ENCODE measurements at places on chromosomes 2 and 18.

DNA sequence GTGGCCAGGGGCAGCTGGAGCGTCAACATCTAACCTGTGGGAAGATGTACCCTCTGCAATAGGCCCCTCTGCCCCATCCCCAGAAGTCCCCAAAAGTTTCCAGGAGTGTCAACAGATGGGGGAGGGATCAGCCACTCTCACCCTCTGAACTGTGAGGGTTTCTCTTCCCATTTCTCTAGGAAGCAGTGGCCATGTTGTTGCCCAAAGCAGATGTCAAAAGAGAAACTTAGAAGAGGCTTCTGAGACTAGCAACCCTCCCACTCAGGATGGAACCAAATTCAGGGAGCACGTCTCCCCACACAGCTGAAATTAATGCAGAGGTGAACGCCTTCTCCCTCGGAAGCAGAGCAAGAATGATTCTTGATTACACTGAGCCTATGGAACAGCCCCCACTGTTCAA lies 70.3 kb downstream of the ARL4C start:
- DNase-seq, result no peak

- DNase-seq, result no peak
Observed at GRCh38 chr2:15944325-15945017, 4.1 kb downstream of the MYCN start.

- no peak for DNase-seq
Observed at GRCh38 chr2:135635212-135635835, 104.0 kb downstream of the R3HDM1 start.

DNA sequence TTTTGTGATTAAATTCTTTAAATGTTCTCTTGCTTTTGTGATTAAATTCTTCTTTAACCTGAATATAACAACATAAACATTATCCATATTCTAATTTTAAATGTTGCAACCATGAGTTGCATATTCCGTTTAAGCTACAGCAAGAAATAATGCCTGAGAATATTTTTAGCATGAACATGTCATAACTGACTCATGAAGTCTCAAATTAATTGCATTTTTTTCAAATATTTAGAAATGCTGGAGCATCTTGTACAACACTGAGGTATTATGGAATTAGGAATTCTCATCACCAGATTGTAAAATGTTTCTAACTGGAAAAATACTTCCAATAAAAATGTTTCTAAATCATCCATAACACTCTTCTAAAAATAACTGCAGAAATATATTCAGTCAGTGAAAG lies 14.7 kb downstream of the ROCK2 start:
- no peak for DNase-seq

GRCh38 chr2:10913501-10914271 lies 2.0 kb downstream of the KCNF1 start:
- no peak for DNase-seq

GRCh38 chr2:190477661-190478454 lies 56.7 kb downstream of the NEMP2 start:
- no peak for DNase-seq

GRCh38 chr2:8080063-8080462 lies 601.8 kb upstream of the ID2 start:
- no peak for DNase-seq

DNA sequence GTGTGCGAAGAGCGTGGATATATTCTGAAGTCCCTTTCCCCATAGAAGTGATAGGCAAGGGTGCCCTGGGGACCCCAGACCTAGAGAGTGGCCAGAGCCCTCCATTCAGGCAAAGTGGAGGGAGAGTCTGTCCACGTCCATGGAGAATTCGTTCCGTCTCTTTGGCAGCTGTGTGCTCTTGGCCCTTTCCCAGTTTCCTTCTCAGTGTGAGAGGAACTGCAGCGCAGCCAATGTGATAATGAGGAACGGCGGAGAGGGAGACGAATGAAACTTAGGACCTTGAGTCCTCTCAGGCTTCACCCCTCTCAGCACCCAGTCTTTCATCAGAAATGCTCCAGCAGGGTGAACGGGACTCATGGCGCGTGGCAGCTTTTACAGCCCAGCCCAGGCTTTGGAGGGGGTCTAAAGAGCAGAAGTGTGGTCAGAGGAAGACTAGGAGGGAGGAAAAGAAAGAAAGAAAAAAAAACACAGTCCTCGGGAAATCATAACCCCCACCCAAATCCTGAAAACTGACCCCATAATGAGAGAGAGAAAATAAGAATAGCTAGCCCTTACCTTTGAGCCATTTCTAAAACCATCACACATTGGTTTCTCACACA lies 95.0 kb upstream of the RIOK3 start:
- no peak for DNase-seq

GRCh38 chr2:8096484-8096883 lies 585.4 kb upstream of the ID2 start:
- DNase-seq, result no peak

DNA sequence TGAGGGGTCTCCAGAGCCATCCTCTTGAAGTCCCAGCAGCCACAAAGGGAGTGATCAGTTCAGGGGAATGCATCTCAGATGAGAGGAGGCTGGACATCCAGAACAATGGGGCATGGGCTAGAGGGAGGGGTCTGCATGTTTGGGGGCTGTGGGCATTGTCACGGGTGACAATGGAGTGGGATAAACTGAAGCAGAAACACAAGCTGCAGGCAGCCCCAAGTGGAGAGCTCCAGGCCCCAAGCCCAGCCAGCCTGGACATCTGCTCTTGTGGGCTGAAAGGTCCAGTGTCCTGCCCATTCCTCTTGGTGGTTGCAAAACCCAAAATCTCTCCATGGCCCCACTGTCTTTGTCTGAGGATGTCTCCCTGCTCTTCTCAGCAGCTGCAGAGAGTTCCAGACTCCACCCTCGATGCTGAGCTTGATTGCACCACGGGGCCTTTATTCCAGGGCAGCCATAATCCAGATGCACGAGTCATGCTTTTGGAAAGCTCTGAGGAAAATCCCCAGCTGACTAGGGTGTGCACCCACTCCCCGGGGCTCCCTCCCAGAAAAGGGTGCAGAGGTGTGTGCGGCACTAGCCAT lies 149.4 kb downstream of the TNS1 start:
- DNase-seq, result no peak

DNA sequence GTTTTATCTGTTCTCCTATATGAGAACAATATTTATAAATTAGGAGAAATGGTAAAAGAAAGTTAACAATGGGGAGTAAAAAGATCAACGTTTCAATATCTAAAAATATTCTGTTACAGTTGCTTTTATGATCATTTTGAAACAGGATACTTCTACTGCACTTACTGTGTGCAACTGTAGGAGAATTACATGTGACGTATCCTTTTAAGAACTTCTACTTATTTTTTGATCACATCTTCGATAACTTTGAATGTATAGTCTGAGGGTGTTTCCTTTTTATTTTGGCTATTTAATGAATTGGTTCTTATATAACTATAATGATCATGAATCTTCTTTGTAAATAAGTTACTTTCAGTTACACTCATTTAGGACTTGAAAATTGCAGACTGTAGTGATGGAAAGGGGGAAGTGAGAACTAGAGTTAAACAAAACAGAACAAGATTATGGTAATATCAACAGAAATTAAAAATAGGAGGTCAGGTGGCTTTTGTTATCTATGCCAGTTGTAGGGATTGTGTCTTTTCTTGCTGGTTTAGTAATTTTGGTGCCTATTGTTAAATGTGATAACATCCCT lies 109.9 kb downstream of the MSTN start:
- DNase-seq, result no peak

- no peak for DNase-seq
Observed at GRCh38 chr2:64861452-64862397, 127.5 kb upstream of the SLC1A4 start.

GRCh38 chr2:236552581-236553363 lies 16.9 kb upstream of the ACKR3 start:
- DNase-seq, result no peak

DNA sequence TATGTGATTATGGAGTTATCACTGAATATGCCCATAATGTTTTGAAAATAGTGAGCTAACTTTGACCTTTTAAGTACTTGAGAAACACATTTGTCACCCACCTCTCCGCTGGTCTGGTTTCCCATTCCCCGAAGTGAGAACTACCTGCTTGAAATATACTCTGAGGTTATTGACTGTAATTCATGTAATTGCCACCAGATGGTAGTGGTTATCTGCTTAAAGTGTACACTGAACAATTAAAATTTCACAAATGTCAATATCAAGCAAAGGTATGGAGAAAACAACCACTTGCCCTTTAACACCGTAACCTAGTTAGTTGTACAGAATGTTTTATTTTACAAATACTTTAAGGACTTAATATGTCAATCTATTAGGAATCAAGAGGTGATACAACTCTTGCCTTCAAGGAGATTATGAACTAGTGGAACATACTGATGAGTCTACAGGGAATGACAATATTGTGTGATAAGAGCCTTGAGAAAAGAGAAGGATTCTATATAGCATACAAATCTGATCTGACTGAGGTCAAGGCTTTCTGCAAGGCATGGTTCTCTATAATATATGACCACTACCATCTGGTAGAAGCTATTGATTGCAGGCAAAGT lies 316.8 kb upstream of the KCNH7 start:
- DNase-seq, result peak; percentile 40

DNA sequence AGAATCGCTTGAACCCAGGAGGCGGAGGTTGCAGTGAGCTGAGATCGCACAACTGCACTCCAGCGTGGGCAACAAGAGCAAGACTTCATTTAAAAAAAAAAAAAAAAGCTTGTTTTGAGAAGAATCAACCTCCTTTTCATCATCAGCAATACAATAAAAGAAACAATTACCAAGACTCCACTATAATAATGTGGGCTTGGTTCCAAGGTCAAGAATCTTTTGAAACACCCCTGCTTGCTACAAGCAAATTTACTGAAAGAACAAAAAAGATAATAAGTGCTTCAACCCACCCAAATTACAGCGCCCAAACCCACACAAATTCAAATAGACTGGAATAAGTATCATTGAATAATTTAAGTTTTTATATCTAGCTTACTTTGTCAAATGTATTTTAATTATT lies 33.6 kb upstream of the MAPRE3 start:
- no peak for DNase-seq

- DNase-seq, result no peak
Observed at GRCh38 chr2:232528746-232529460, 2.9 kb downstream of the CHRND start.

- DNase-seq, result no peak
Observed at GRCh38 chr2:18922276-18922675, 332.9 kb upstream of the NT5C1B start.

DNA sequence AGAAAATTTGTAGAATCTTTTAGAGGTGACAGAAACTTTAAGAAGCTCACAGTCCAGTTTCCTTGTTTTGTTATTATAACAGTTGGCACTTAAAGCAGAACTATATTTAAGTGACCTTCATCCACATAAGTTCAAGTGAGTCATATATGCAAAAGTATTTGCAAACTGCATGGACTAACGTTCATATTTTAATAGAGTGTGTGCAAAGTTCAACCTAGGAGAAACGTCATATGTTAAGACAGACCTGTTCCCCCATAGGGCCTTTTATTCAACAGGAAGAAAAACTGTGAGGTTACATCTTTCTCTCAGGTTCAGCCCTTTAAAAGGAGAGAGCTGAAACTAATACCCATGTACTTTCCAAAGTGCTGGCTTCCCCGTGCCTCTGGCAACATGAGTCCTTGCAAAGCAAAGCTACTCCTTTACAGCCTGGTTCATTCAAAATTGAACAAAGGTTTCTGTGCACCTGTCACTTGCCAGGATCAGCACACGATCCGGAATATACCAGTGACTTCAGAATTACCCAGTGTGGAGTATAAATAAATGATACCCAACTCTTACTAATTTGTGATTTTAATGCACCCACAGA lies 280.0 kb upstream of the RAB12 start:
- DNase-seq, result no peak

DNA sequence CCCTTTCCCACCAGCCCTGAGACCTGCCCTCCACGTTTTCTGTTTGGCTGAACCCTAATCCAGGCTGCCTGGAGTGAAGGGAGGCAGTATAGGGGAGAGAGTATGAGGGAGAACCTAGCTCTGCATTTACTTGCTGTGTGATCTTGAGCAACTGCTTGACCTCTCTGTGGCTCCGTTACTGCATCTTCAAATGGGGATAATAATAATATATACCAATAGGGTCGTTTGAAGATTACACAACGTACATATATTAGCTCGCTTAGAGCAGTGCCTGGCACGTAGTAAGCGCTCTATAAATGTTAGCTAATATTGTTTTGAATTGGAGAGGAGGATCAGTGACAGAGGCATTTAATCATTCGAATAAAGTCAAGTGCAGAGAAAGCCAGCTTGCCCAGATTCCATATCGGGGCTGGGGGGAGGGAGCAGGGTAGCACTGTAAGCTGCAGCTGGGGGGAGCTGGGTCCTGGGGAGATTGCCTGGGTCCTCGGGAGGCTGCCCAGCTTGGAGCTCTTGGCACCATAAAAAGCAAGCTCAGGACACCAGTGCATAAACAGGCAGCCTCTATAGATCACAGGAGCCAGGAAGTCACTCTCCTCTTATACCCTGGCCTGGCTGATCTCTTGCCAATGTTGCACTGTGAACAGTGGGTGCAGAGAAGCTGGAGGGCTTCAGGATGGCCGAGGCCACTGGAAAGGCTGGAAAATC lies 19.1 kb downstream of the KCNK3 start:
- DNase-seq, result peak; percentile 22

GRCh38 chr2:75603477-75603876 lies 42.7 kb upstream of the EVA1A start:
- DNase-seq, result no peak

DNA sequence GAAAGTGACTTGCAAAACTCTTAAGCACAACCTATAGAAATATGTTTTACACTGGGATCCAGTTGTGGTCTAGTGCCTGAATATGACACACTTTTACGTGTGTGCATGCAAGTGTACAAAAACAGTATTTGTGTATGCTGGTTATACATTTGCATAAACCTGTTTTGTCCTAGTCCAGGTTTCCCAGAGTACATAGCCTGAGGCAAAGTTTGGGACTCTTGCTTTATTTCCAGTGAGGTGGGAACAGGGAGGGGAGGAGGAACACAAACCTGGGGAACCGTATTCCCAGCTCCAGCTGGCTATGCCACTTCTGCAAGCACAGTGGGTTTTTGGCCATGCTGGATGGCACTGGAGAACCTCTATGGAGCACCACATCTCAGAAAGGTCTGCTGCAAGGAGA lies 481.1 kb upstream of the HS6ST1 start:
- DNase-seq, result no peak

GRCh38 chr18:49016648-49017539 lies 66.1 kb upstream of the SMAD7 start:
- DNase-seq, result no peak

- no peak for DNase-seq
Observed at GRCh38 chr2:148300544-148300943, 279.7 kb downstream of the MBD5 start.

GRCh38 chr2:120237491-120237902 lies 14.3 kb upstream of the TMEM185B start:
- DNase-seq, result no peak

DNA sequence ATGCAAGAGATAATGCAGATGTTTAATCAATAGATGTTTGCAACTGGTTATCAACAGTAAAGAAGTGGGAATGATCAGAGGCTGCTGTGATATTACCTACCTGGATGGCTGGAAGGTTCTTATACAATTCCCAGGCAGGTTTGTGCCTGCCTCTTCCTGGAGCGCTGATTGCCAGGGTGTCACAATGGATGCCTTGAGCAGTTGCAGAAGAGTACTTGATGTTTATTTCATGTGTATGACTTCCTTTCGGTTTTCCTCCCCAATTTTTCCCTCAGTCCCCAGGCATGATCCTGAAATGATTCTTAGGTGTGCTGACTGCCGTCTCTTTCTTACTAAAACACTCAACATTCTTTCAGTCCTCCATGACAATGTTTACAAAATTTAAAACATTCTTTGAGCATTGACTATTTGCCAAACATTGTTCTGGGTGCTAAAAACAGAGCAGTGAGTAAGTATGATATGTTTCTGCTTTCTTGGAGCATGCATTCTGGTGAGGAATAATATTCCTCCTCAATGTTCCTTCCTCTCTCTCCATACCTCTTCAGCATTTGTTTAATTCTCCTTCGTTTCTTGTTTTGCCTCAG lies 416.6 kb upstream of the TRIB2 start:
- no peak for DNase-seq

- no peak for DNase-seq
Observed at GRCh38 chr2:237996021-237996593, 29.3 kb downstream of the UBE2F start.

Measured in NCI-H1694 (cell line).